ENCODE measurements at places on chromosomes 11 and 22.
A peak's percentile ranks its signal among the peaks of the same experiment; 100 is the strongest.

DNA sequence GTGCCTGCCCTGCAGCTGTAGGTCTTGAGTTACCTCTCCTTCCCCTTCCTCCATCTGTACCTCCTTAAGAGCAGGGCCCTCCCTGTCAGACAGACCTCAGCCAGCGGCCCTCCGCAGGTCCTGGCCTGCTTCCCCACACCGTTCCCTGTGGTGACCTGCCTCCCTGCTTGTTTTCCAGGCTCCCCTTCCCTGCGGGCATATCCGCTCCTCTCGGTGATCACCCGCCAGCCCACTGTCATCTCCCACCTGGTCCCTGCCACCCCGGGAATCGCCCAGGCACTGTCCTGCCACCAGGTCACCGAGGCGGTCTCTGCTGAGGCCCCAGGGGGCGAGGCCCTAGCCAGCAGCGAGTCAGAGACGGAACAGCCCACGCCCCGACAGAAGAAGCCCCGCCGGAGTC is 60.9 kb downstream of the BARX2 start:
- DNase-seq: no peak

- no peak for DNase-seq
These were observed 8.4 kb downstream of the SLC25A45 start for GRCh38 chr11:65373839-65374580.

DNA sequence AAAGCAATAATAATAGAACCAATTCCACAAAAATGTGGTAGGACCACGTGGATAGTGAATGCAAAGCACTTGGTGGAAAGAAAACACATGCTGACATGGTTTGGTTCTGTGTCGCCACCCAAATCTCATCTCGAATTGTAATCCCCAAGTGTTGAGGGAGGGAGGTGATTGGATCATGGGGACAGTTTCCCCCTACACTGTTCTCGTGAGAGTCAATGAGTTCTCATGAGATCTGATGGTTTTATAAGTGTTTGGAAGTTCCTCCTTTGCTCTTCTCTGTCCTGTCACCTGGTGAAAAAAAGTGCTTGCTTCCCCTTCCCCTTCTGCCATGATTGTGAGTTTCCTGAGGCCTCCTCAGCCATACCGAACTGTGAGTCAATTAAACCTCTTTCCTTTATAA is 421.9 kb upstream of the CADM1 start:
- no peak for DNase-seq

DNA sequence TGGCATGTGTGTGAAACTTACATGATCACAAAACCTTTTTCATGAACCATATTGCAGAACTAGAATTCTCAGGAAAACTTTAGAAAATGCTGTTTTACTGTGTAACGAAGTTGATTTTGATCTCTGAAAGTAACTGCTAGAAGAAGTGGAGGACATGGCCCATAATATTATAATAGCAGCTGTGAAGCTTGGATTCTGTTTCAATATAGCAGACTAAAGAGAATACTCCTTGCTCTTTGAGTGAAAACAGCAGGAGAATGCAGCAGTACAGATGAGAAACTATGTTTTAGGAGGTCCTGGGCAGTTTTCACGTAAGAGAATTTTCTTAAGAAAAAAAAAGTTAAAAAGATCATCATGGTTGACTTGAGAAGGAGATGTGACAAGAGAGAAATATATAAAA is 76.7 kb upstream of the POU2AF2 start:
- no peak for DNase-seq

DNA sequence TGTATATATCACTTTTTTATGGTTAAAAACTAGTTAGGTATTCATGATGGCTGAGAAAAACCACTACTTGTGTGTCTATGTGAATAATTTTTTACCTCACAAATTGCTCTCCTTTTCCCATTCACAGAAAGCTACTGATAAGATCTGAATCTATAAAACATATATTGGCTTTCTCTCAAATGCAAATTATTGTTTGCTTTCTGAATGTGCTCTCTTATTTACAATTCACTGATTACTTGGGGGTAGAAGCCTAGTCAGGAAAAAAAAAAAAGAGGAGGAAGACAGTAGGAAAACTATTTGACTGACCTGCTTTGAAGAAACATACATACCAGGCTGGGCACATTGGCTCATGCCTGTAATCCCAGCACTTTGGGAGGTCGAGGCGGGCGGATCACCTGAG is 20.5 kb downstream of the PGM2L1 start:
- no peak for DNase-seq

- no peak for DNase-seq
These were observed 3.0 kb downstream of the TTC12 start for GRCh38 chr11:113317339-113317738.

DNA sequence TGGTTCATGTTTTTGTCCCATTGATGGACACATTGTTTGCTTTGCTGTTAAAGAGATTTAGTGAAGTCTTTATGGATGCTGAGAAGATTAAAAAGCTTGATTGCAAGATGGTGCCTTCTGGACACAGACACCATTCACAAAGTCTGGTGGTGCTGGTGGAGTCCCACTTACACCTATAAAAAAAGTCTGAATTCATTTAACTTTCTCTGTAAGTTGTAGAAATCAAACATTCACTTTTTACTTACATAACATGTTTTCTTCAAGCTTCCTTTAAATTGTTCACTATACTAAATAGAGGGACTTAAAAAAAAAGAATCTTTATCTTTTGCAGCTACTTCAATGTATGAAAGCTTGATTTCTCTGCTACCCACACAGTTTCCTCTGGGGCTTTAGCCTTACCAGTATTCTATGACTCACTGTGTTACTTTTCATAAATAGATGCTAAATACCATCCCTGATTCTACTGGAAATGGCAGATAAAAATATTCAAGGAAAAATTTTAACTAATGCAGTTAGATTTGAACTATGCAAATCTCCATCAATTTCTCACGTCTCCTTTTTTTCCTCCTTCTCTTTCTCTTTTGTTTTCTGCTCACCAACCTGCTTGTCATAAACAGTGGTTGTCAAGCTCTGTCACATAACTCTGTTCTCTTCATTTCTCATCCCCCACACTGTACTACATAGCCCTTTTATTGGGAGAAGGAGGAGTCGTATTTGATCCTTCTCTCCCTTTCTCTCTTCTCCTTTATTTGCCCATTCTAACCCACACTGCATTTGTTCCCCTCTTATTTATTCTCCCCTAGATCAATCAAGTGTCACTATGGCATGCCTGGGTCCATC is 89.7 kb downstream of the FAM76B start:
- DNase-seq: no peak

DNA sequence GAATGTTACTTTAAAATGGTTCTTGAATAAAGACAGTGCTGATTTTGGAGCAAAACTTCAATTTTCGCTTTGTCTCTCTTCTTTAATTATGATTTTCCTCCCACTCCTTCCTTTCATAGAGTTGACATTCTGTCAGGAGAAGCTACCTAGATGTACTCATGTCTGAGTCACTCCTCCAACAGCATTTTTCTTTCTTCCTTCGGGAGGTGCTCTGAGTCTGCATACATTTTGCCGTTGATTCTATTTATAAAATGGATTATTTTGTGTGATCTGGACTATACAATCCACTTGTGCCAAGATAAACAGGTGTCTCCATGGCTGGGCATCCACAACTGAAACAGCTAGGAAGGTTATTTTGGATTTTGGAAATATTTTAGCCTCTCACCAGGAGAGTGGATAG is 588.3 kb upstream of the ANO5 start:
- DNase-seq: no peak

DNA sequence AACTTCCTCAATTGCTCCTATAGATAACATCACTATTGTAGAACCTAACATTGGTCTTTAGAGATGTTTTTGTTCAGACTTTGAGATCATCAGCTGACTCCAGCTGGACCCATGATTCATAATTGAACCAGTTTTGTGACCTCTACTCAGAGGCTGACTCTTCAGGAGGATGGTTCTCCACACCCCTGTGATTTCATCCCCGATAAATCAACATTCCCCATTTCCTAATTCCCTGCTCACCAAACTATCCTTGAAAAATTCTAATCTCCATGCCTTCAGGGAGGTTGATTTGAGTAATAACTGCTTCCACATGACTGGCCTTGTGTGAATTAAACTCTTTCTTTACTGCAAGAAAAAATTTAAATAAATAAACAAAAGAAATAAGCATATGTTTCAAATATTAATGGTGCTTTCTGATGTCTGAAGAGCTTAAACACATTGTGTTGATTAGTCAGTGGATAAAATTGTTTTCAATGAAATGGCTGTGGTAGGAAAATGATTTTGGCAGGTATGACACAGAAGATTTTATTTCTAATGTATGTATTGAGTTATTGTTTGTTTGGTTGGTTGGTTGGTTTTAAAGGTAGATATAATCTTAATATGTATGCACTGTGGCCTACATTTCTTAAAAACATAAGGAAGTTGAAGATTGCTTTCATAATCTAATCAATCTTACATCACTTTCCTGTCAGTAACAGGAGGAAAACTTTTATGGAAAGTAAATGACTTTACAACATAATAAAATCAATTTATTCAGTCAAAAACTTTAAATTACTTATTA is 427.9 kb upstream of the CCDC179 start:
- DNase-seq: no peak

- no peak for DNase-seq
These were observed 74.3 kb upstream of the ARHGAP42 start for GRCh38 chr11:100612766-100613165.

DNA sequence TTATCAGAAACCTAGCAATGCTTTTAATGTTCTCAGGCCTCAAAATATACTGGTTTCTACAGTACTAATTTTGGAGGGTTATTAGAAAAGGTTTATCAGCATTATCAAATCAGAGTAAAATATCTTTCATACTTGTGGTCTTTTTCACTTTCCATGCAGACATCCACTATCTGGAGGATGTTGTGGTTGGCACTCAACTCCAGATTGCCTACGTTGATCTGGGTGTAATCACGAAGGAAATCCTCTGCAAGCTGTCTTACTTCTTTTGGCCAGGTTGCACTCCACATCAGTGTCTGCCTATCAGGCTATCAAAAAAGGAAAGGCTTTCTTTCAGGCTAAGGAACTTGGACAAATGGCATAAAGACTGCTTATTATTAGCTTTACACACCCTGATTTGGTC is 11.6 kb downstream of the DDX17 start:
- no peak for DNase-seq

- DNase-seq: peak; percentile 20
These were observed 48.6 kb upstream of the TMEM45B start for GRCh38 chr11:129766898-129767604.

DNA sequence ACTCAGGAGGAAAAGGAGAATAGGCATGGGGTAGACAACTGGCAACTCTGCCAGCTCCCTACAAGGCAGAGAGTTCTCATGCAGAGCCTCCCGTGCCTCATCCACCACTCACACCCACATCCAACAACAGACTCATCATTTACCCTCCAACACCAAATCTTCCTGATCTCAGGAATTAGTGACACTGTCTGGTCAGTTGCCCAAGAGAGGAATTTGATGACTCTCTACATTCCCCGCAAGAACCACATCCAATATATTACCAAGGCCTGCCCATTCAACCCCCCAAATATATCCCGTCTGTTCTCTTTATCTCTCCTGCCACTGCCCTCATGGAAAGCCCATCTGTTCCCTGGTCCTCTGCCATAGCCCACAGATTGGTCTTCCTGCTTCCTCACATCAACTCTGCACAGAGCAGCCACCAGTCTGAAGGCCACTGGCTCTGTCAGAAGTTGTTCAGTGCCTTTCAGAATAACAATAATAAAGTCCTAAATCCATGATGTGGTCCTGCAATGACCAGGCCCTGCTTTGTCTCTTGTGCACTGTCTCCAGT is 57.5 kb upstream of the CD82 start:
- no peak for DNase-seq

DNA sequence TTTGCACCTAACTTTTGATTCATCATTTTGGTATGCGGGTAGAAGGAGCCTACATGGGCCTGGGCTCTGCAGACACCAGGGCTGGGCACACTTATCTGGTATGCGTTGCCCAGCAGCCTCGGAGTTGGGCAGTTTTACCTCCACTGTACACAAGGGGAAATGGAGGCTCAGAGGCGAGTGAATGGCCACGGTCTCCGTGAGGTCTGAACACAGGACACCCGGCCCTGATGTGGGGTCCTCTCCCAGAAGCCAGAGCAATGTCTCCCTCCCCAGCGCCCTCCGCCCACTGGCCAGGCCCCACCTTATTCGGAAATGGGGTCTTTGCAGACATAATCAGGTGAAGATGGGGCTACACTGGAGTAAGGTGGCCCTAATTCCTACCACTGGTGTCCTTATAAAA is 43.7 kb downstream of the OSBPL5 start:
- DNase-seq: no peak

DNA sequence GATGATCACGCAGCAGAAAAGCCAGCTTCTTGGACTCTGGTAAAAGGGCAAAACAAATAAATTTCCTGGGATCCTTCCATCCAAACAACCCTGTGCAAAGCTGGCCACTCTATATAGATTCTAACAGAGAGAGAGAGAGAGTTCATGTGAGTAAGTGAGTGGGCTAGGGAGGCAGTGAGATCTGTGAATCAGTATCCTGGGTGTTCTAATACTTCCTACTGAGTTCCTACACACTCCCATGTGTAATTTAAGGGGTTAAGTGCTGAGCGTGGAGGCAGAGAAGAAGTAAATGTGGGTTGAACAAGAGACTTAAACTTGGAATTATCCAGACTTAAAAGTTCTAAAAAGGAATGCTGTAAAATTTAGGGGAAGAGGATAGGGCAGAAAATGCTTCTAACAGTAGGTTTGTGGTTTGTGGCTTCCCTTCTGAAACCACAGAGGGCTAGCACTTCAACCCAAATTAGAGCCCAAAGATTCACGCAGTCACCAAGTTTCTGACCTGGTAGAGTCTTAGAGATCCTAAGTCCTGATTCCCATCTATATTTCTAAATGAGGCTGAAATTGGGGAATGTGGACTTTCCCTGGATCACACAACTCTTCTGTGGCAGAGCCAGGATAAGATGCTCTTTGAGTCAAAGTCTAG is 413.9 kb downstream of the TENM4 start:
- DNase-seq: no peak

GRCh38 chr22:36928786-36929535 is 15.5 kb downstream of the CSF2RB start:
- DNase-seq: no peak

DNA sequence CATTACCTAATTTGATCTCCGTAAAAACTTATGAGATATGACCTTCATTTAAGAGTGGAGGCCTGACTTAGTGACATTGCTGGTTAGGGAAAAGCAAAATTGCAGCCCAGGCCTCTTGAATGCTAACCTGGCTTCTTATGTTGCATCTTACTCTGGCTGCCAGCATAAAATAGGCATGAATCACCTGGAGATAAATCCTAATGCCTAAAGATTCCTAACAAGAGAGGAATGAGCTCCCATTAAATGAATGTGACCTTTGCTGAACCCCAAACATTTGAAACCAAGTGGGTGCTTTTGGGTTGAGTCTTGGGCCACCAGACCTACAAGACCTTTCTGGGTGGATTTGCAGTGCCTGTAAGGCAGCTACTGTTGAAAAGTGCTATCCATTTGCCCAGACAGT is 1145.6 kb upstream of the TENM4 start:
- DNase-seq: no peak

All from KG1 (cell line).